Peyer's patch (tissue), 4 donors: ENCODE measurements at places on chromosomes 1 and 21. TPM values are rescaled to one million over a fixed set of nuclear protein-coding genes. Genes with fewer than 3 reads are reported as not detected.
A peak's percentile ranks its signal among the peaks of the same experiment; 100 is the strongest.

The GBP6 gene
- total RNA-seq, result not detected

The CYP4A11 gene
- total RNA-seq, result 4.7 TPM

The FMO2 gene
- total RNA-seq, result 3.3 TPM

The ELAPOR1 gene
- 108 TPM for total RNA-seq

- no peaks in the 10 kb centered on the region for H3K4me1 ChIP-seq
- no peaks in the 10 kb centered on the region for H3K27me3 ChIP-seq
- no peak overlapping the region for H3K27ac ChIP-seq
These were observed 64.1 kb downstream of the WDR4 start for GRCh38 chr21:42815217-42815616.

- no peak overlapping the region for H3K4me3 ChIP-seq
- no peaks in the 10 kb centered on the region for H3K27me3 ChIP-seq
- no peaks in the 10 kb centered on the region for H3K4me1 ChIP-seq
- H3K27ac ChIP-seq, result no peak overlapping the region
- no peak for DNase-seq
These were observed 11.4 kb downstream of the SLC5A9 start for GRCh38 chr1:48233666-48234485.

- no peaks in the 10 kb centered on the region for H3K27me3 ChIP-seq
- no peak overlapping the region for H3K4me3 ChIP-seq
- H3K36me3 ChIP-seq, result no peaks in the 10 kb centered on the region
- H3K27ac ChIP-seq, result no peak overlapping the region
These were observed 1.0 kb downstream of the NTMT2 start for GRCh38 chr1:170146720-170147263.

- no peak overlapping the region for H3K27ac ChIP-seq
- peak; percentile 23 for DNase-seq
- H3K36me3 ChIP-seq, result no peaks in the 10 kb centered on the region
- no peak overlapping the region for H3K4me3 ChIP-seq
- H3K27me3 ChIP-seq, result no peaks in the 10 kb centered on the region
- peaks cover 42% of the 10 kb centered on the region for H3K4me1 ChIP-seq
These were observed 11.9 kb downstream of the WASF2 start for GRCh38 chr1:27478098-27478497.

The TMIGD3 gene
- total RNA-seq, result 27.2 TPM

DNA sequence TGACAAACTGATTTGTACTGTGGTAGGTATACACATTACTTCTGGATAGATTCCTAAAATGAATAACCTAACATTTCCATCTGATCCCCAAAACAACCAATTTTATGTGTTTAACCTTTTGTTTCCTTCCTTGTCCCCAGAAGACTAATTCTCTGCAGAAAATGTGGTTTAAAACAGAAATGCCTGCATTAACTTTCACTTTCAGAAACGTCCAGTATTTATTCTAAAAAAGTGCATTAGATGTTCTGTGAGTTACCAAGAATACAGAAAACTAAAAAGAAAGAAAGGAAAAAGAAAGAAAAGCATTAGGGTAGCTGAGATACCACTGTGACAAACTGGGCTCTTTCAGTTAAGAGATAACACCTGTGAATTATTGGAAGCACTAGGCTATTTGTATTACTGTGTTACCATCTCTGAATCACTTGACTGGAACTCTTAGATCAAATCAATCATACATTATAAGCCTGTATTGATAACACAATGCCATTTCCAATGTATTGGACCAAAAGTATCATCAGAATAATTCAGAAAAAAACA lies 177.7 kb downstream of the NCAM2 start:
- H3K27me3 ChIP-seq, result no peaks in the 10 kb centered on the region
- no peaks in the 10 kb centered on the region for H3K36me3 ChIP-seq
- no peak for DNase-seq
- no peak overlapping the region for H3K27ac ChIP-seq

GRCh38 chr21:45550522-45551210 lies 8.4 kb upstream of the SLC19A1 start:
- no peak overlapping the region for H3K4me3 ChIP-seq
- H3K27ac ChIP-seq, result peak overlapping the region; percentile 85
- peaks cover 4% of the 10 kb centered on the region for H3K27me3 ChIP-seq
- H3K4me1 ChIP-seq, result peaks cover 6% of the 10 kb centered on the region

DNA sequence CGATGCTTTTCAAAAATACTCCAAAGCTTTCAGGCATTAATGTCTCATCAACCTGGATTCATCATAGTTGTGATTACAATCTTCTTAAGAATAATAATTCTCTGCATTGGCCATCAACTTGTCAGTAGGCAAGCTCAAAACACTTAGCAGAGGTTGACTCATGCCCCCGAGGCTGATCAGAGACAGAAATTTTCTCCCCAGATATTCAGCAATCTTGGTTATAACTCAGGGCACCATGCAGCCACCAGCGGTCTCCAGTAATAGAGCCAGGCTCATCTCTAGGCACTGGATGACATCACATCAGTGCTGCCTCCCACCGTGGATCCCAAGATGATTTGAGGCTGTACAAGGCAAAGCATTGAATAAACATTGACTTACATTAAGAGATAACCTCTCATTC lies 14.3 kb upstream of the IFFO2 start:
- H3K4me1 ChIP-seq, result no peaks in the 10 kb centered on the region
- no peak for DNase-seq

The AUNIP gene
- 1.6 TPM for total RNA-seq

DNA sequence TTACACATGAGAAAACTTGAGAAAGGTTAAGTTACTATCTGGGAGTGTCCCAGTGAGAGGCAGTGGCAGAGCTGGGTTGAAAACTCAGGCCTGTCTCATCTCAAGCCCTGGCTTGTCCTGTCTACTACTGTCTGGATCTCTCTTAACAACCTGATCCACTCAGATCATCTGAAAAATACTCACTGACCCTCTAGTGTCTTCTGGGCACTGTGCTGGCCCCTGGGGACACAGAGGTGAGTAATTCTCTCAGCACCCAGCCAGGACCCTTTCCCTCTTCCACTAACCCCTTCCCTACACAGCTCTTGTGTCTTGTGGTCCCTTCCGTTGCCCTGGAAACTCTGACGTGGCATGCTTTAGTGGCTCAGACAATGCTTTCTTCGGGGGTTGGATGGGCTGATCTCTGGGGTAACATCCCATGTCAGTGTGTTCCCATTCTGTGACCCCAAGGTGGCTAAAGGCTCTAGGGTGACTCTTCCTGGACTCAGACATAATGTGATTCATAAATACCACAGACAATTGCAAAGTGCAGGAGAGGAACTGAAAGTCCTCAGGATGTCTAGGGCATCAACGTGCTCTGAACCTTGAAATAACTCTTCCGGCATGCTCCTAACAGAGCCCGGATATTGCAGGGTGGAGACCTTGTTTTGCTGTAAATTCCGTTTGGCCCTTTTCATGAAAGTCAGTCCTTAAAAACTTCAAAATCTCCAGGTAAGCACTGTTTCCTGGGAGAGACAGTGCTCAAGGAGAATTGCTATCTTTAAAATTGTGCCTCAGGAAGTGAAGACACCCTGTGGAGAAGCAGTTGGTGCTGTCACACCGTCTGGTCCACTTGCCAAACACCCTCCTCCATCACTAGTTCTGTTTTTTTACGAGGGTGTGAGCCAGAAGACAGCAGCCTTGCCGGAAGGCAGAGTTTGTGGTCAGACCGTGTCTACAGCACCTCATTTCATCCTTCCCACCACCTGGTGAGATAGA lies 4.0 kb downstream of the SHISAL2A start:
- no peak overlapping the region for H3K4me3 ChIP-seq
- H3K27me3 ChIP-seq, result peaks cover 10% of the 10 kb centered on the region
- peak overlapping the region; percentile 77 for H3K27ac ChIP-seq
- peaks cover 12% of the 10 kb centered on the region for H3K4me1 ChIP-seq

DNA sequence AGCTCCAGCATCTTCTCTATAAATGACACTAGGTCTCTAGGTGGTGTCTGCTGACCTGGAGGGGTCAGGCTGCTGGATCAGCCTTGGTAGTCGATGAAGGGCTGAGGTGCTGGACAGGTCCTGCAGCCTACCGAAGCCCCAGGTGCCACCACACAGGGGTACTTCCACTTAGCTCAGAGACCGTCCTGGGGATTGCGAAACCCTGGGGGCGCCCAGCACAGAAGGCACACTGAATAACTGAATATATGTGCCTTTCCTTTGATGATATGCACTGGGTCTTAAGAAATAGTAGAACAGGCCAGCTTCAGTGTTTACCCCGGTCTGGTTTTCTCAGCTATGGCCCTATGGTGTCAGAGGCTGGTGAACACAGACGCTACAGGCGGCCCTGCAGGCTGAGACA lies 10.9 kb downstream of the UBE2J2 start:
- H3K4me1 ChIP-seq, result no peaks in the 10 kb centered on the region
- no peaks in the 10 kb centered on the region for H3K36me3 ChIP-seq
- H3K27me3 ChIP-seq, result no peaks in the 10 kb centered on the region
- no peak overlapping the region for H3K27ac ChIP-seq
- no peak for DNase-seq
- no peak overlapping the region for H3K4me3 ChIP-seq

- no peaks in the 10 kb centered on the region for H3K27me3 ChIP-seq
- no peak for DNase-seq
- peaks cover 10% of the 10 kb centered on the region for H3K4me1 ChIP-seq
- H3K4me3 ChIP-seq, result no peak overlapping the region
These were observed 450.2 kb downstream of the KIF26B start for GRCh38 chr1:245604979-245605378.

DNA sequence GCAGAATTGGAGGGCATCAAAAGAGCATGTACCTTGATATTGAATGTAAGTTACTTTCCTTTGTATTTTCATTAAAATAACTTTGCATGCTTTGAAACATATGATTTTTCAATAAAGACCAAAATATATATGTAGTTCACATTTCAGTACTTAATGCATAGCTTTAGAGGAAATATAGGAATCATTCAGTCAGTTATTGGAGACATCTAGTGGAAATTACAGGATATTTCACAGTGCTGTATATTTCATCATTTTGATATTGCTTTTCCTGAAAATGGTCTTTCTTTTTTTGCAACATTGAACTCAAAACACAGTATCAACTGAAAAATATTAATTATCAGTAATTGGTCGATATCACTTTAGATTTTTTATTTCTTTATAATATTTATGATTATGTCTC lies 375.8 kb downstream of the NCAM2 start:
- H3K27me3 ChIP-seq, result no peaks in the 10 kb centered on the region
- no peaks in the 10 kb centered on the region for H3K4me1 ChIP-seq
- no peaks in the 10 kb centered on the region for H3K36me3 ChIP-seq
- H3K4me3 ChIP-seq, result no peak overlapping the region
- DNase-seq, result no peak
- H3K27ac ChIP-seq, result no peak overlapping the region

- H3K27ac ChIP-seq, result no peak overlapping the region
- no peaks in the 10 kb centered on the region for H3K4me1 ChIP-seq
- DNase-seq, result no peak
- H3K4me3 ChIP-seq, result no peak overlapping the region
- peaks cover 52% of the 10 kb centered on the region for H3K36me3 ChIP-seq
- H3K27me3 ChIP-seq, result no peaks in the 10 kb centered on the region
These were observed 15.7 kb downstream of the IFNAR2 start for GRCh38 chr21:33245289-33245918.

The AADACL4 gene
- not detected for total RNA-seq

DNA sequence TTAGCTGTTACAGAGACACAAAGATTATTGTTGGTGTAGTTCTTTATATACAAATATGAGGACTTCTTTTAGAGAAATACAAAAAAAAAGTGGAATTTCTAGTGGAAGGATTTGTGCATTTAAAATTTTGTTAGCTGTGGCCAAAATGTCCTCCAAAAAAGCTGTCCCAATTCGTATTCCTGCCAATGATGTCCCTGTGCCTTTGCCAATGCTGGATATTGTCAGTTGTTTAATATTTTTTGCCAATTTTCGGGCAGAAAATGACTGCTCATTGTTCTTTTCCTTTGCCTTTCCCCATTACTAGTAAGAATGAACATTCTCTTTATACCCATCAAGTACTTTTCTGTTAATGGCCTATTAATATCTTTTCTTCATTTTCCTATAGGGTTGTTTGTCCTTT lies 110.0 kb upstream of the HOOK1 start:
- H3K36me3 ChIP-seq, result no peaks in the 10 kb centered on the region
- H3K4me1 ChIP-seq, result peaks cover 8% of the 10 kb centered on the region
- H3K27ac ChIP-seq, result peak overlapping the region; percentile 61
- no peak overlapping the region for H3K4me3 ChIP-seq
- no peaks in the 10 kb centered on the region for H3K27me3 ChIP-seq
